RPMI8226 (cell line): ENCODE measurements at places on chromosomes 5 and 9.

DNA sequence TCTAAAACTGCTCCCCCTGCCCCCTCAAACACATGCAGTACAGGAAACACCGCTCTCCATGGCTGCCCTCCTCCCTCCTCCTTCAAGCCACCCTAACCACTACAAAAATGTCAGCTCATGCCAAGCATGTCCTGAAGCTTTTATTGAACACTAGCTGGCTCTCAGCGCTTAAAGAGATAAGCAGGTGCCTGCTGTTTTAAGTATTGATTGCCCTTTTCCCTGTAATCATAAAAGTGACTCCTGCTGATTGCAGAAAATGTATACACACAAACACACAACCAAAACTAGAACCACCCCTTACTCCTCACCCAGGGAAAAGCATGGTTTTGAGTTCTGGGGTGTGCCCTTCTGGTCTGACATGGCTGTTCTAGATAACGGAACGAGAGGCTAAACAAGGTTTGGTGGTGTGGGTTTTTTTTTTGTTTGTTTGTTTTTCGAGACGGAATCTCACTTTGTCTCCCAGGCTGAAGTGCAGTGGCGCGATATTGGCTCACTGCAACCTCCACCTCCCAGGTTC lies 3.7 kb upstream of the UCK1 start:
- no peak for DNase-seq

GRCh38 chr9:130166399-130166798 lies 5.8 kb upstream of the NCS1 start:
- no peak for DNase-seq

DNA sequence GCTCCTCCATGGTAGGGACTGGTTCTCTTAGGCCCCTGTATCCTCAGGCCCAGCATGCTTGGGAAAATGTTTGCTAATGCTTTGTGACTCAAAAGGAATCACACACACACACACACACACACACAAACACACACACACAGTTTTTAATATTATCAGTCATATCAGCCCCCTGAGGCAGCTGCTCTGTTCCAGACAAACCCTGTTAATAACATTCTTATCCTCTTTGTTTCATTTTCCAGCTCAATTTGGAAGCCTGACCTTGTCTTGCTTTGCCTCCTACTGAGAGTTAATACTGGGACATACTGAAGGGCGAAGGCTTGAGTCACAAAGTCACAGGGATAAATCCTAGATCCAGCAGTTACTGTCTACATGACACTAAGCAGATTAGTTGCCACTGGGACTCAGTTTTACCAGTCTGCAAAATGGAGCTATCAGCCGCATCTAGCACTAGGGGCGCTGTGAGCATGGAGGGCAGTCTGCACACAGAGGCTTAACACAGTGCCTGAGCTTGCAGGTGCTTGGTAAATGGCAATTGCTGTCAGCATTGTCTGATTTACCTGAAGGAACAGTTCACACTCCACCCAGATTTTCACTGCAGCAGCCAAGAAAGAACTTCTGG lies 37.1 kb upstream of the KCNMB1 start:
- DNase-seq: peak; percentile 64

DNA sequence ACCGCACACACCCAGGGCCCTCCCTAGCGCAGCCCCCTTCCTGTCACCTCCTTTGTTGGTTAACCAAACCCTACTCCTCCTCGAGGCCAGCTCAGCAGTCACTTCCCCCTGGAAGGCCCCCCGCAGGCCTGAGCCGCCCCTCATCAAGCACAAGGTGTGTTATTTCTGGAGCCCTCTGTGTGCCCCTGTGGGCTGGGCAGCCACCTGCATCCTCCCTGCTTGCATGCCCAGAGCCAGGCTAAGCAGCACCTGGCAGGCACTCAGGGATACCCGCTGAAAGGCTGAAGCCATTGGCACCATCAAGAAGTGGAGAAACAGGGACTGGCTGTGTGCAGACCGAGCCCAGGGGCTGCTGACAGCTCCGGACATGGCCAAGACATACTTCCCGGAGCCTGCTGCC lies 121.8 kb downstream of the ZNF354C start:
- DNase-seq: no peak

GRCh38 chr9:13513716-13514444 lies 234.4 kb upstream of the MPDZ start:
- DNase-seq: no peak

GRCh38 chr9:82196622-82197441 lies 208.3 kb downstream of the SPATA31D1 start:
- DNase-seq: no peak

DNA sequence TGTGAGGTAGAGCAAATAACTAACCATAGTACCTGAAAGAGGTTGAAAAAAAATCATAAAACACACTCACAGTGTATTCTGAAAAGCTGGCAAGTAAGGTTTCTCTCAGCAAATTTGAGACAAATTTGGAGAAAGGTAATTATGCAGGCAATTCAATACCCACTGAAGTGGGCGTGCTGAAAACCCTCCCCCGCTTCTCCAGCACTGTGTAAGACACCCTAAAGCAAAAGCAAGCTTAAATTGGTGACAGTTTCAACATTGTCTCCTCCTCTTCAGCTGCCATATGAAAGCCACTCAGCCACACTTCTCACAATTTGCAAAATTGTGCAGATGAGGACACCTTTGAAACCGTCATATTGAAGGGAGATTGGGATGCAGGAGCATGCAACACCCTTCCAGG lies 322.3 kb upstream of the CDH6 start:
- DNase-seq: no peak

DNA sequence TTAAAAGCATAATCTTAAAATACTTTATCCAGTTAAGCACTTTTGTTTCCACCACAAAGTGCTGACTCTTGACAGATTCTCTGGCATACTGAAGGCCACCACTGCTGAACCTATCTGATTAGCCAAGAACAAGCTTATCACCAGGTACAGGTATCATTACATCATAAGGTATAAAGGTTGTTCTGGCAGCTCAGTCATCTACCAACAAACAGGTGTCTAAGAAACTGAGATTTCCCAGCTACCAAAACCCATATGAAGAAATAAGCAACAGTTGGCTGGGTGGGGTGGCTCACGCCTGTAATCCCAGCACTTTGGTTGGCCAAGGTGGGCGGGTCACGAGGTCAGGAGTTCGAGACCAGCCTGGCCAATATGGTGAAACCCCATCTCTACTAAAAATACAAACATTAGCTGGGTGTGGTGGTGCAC lies 5.0 kb downstream of the MTMR12 start:
- DNase-seq: no peak

DNA sequence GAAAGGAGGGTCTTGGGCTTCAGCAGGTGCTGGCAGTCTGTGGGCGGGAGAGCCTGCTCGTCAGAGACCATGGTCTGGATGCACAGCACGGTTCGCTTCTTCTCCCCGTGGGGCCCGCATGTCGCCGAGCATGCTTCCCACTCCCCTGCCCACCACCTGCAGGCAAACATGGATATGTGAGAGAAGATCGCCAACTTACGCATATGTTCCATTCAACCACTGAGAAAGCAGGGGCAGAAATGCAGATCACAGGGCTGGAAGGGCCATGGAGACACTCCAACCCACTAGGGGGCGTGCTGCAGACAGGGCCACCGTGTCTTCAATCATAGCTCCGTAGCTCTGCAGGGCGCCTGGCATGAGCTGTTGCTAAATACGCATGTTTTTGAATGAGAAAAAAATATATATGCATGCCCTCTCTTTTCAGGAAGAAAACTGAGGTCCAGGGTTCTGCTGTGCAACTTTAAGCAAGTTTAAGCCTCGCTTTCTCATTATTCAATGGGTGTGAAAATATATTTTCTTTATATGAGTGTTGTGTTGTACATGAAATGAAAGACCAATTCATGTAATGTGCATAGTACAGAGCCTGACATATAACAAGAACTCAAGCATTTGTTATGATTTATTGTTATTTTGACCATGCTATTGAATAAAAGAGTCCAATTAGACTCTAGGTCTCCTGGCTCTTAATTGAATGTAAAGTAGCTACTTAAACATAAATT lies 148.0 kb downstream of the TARS1 start:
- DNase-seq: peak; percentile 63

GRCh38 chr9:133666845-133667244 lies 30.7 kb downstream of the DBH start:
- no peak for DNase-seq

- DNase-seq: no peak
These were observed 22.1 kb downstream of the FAM240B start for GRCh38 chr9:38697776-38698300.

DNA sequence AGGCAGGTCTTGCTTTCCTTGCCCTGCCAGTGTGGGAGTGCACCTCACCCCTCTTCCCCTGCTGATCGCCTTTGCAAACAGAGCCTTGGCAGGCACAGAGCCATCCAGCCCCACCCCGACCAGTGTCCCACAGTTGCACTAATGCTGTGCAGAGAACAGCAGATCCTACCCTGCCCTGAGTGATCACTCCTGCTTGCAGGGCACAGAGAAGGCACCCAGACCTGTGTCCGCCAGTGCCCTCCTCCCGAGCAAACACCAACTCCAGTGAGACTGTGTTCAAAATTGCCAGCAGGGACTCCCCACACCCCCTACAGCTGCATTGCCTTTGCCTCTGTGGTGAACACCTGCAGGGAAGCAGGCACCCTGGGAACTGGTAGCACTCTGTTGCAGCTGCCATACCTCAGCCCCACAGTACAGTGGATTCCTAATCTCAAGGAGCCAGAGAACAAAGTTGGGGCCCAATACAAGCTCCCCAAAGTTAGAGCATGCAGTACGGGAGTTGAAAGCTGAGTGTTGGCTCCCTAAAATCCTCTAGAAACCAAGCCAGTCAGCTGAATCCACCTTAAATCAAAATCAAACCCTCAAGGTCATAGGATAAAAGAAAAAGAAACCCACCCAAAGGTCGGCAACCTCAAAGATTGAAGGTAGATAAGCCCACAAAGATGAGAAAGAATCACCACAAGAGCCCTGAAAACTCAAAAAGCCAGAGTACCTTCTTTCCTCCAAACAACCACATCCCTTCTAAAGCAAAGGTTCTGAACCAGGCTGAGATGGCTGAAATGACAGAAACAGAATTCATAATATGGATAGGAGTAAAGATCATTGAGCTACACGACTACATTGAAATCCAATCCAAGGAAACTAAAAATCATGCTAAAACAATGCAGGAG lies 92.9 kb upstream of the PIK3R1 start:
- no peak for DNase-seq

GRCh38 chr5:73280821-73281746 lies 108.1 kb downstream of the TMEM174 start:
- peak; percentile 33 for DNase-seq

DNA sequence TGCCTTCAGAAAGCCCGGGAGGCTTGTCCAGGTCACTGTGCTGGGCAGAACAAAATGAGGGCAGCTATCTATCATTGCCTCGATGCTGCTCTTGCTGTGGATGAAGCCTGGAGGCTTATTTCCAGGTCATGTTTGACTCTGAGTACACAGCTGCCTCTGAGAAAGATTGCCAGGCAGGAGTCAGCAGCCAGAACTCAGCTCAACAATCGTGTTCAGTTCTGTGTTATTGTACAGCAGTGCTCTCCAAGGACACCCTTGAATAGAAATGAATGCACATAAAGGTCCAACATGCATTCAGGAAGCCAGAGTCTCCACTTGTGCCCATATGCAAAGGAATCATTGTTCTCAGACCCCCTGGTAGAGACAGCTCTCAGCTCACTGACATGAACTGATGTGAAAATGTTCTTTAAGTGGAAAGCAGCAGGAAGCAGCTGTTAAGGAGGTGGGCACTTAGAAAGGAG lies 61.7 kb upstream of the ZFR start:
- DNase-seq: no peak

GRCh38 chr9:126215486-126215885 lies 111.1 kb upstream of the MVB12B start:
- no peak for DNase-seq

- no peak for DNase-seq
These were observed 225.9 kb downstream of the SGCD start for GRCh38 chr5:156552855-156553358.

- DNase-seq: no peak
These were observed 107.4 kb downstream of the JAKMIP2 start for GRCh38 chr5:147675168-147675567.

- DNase-seq: no peak
These were observed 92.9 kb downstream of the LRRC70 start for GRCh38 chr5:62671479-62671878.

DNA sequence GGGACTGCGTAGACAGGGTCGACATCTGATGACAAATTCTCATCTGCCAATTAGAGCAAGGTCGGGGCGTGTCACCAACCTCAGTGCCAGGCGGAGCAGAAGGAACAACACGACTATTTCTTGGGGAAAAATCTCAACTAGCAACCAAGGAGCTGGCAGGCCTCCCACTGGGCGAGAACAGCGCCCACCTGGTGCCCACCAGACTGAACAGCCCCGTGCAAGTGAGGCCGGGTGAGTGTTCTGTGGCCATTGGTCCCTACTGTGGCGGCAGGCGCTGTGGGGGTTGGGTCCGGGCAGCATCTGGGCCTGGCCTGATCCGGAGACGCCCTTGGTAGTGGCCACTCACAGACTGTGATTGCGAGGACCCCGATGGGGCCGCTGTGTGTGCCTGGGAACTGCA lies 11.5 kb downstream of the NOTCH1 start:
- DNase-seq: no peak

DNA sequence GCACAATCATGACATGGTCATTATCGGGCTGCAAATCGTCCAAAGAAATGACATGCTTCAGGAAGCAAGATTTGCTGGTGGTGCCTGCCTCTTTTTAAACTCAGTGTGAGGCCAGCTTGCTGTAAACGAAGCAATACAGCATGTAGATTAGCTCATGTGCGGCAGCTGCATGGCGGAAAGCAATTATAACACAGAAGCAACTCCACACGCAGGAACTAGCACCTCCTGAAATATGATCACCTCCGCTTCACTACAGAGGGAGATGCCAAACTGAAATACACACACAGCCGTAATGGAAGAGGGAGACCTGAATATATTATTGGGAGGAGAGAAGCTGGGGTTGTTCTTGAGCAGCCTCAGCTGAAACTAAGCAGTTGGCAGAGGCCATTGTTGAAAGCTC lies 312.5 kb downstream of the PSAT1 start:
- no peak for DNase-seq

- DNase-seq: no peak
These were observed 88.1 kb upstream of the TLE1 start for GRCh38 chr9:81777482-81777881.

GRCh38 chr5:1827886-1828397 lies 26.7 kb downstream of the NDUFS6 start:
- no peak for DNase-seq

GRCh38 chr5:137792303-137792702 lies 38.1 kb upstream of the HNRNPA0 start:
- no peak for DNase-seq

DNA sequence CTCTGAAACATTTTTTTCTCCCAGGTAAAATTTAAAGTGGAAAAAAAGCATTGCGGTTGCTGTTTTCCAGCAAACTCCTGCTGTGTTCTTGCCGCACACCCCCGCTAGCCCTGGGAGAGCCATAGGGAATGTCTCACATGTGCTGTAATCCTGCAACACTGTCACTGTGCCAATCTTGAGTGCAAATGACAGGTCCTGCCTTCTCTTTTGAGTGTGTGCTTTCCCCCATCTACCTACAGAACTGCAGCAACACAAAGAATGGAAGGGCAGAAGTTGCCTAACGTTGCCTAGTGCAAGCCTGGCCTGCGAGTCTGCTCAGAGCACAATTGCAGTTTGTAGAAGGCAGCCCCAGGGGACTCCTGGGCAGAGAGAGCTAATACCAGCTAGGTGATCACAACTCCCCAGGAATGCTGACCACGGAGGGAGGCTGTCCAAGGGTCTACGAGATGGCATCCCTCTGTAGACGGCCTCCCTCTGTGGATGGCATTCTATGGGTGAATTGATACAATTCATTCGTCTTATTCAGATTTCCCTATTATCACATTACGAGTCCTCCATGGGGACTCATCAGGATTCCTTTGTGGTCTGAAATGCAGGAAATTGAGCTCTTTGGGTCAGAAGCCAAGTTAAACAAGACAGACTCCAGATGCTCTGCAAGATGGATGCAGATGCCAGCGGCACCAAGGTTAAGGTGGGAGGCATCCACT lies 172.6 kb upstream of the S1PR3 start:
- no peak for DNase-seq
